ENCODE measurements at places on chromosomes 4 and X.

GRCh38 chrX:150616179-150616862 lies 47.9 kb downstream of the MTM1 start:
- no peak for DNase-seq

GRCh38 chrX:47200385-47201150 lies 6.9 kb downstream of the UBA1 start:
- no peak for DNase-seq

DNA sequence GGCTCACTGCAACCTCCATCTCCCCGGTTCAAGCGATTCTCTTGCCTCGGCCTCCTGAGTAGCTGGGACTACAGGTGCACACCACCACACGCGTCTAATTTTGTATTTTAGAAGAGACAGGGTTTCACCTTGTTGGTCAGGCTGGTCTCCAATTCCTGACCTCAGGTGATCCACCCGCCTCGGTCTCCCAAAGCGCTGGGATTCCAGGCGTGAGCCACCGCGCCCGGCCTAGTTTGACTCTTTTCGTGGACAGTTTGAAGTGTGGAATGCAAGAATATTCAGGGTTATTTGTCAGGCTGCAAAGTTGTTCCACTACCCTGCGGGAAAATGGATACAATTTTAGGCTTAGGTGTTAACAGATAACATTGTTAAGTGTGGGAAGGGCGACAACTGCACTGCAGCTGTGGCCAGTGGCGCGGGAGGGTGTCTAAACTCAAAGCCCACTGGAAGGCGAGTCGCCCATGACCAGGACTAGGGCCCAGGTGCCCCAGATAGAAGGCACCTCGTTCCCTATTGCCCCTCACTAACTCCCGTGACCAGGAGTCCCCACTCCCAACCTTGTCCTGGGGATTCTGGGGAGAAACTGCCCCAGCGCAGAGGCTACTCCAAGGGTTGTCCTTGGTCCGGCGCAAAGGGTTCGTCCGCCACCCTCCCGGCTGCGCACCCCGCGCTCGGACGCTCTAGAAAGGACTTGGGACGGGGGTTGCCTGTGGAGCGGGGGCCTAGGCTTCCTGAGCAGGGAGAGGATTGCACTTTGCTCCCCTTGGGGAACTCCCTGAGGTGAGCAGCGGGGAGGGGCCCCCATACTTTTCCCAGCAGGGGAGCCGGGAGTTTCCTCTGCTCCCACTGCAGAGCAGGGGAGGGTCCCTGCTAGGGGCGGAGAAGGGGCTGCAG lies 1.1 kb upstream of the CD99 start:
- DNase-seq, result no peak

GRCh38 chr4:173254646-173255045 lies 79.5 kb downstream of the HMGB2 start:
- DNase-seq, result no peak

GRCh38 chrX:12974305-12974795 lies 560 bp upstream of the TMSB4X start:
- no peak for DNase-seq

- no peak for DNase-seq
These were observed 80.8 kb upstream of the TLR2 start for GRCh38 chr4:153603258-153603657.

DNA sequence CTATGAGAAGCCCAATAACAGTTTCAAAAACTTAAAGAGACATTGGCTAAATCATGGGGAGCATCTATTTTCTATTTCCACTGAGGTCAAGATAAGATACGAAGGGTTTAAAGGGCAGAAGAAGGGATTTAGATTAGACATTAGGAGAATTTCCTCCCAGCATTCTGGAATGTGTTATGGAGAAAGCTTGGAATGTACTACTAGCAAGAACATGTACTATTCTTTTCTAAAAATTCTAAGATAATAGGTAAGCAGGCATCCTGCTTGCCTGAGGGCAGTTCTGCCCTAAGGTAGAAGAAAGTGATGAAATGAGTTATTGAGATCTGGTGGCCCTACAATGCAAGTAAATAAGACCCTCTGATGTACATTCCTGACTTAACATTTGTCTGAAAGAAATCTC lies 279.2 kb downstream of the NR3C2 start:
- DNase-seq, result no peak

- no peak for DNase-seq
These were observed 33.9 kb upstream of the MAPK10 start for GRCh38 chr4:86393749-86394148.

DNA sequence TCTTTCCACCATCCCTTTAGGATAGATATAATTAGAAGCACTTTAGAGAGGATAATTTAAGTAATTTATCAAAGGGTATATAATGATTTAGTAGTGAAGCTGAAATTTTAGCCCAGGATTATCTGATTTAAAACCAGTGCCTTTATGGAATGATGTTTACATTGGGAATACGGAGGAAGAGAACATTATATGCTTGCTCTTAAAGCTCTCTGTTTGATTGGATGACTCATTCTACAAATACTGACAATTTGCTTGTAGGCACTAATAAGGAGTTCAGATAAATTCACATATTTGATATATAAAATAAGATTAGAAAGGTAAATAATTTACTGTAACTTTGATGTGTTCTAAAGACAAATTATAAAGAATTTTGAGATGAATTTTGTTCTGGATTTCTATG lies 84.7 kb downstream of the SH3BGRL start:
- DNase-seq, result no peak

GRCh38 chr4:73311428-73311827 lies 52.8 kb upstream of the ANKRD17 start:
- DNase-seq, result peak; percentile 3

GRCh38 chrX:21926527-21927278 lies 13.8 kb upstream of the SMS start:
- DNase-seq, result no peak

DNA sequence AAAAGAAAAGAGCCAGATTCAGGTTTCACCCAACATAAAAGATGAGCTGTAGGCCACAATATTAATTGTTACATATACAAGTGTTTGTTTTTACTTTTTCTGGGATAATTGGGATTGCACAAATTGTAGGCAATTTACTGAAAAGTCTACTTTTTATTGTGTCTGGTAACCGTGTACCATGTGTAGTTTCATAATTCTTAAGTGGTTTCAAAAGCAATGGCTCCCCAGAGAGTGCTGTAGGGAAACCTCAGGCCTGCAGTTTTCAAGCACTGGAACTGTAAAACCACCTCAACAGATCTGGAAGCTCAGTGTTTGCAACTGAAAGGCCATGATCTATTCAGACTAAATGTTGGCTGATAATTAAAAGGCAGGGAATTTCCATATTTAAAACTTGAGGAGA lies 53.9 kb upstream of the MMAA start:
- DNase-seq, result no peak

DNA sequence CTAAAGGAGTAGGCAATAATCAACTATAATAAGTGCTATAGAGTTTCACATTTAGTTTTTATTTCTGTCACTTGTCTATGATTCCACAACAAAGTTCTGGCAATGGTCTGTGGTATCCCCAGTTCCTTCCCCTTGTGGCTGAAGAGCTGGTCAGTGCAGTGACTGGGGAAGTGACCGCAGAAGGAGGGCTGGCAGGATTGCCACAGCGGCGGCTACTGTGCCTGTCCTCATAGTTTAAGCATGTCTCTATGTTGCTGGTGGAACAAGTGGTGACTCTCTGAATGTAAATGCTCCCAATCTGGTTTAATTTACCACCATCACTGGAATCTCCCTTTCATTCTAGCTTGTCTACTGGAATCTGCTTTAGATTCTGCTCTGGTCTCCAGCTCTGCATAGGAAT lies 170.6 kb upstream of the GK2 start:
- no peak for DNase-seq

- DNase-seq, result no peak
These were observed 261.4 kb downstream of the DHX15 start for GRCh38 chr4:24322995-24323394.

- no peak for DNase-seq
These were observed 82.7 kb downstream of the SORCS2 start for GRCh38 chr4:7275067-7275466.

GRCh38 chr4:112765317-112765974 lies 128.5 kb downstream of the LARP7 start:
- DNase-seq, result no peak

GRCh38 chr4:17265139-17265538 lies 246.8 kb downstream of the QDPR start:
- DNase-seq, result no peak

GRCh38 chrX:35439034-35439660 lies 359.0 kb upstream of the MAGEB16 start:
- no peak for DNase-seq

DNA sequence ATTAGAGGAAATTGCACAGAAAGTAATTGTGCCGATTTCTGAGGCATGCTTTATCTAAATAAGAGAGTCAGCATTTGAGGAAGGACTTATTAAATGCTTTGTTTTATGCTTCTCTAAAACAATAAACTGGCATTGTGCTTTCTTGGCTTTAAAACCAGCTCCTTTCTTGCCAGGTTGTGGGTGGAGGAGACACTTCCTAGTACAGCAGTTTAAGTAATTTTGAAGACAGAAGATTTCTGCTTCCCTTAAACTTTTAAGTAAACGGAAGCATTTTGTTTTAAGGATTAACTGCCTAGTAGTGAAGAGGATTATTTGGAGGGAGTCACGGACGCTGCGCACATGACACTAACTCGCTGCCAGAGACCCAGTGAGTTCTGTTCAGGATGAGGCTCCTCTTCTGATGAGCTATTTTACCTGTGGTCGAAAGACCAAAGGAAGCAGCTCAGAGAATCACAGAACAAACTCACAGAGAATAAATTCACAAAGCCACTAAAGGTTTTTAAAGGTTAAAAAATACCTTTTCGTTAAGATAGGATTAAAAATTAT lies 169.5 kb downstream of the TLL1 start:
- no peak for DNase-seq

DNA sequence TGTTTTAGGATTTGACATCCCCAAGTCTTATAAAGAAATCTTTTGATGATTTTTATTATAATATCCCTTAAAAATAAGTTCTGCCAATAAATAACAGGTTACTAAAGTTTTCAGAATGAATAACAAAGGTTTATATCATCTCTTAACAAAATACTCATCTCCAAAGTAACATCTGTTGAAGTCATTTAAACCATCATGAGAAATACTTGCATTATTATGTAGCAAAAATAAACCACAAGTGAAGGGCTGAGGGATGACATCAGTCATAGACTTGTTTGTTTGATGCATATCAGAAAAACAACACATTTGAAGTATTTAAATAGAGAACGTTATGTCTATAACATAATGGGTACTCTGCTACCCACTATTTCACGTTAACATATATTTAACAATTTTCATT lies 114.9 kb downstream of the SPOCK3 start:
- no peak for DNase-seq

GRCh38 chrX:149511081-149511480 lies 6.0 kb upstream of the IDS start:
- DNase-seq, result no peak

DNA sequence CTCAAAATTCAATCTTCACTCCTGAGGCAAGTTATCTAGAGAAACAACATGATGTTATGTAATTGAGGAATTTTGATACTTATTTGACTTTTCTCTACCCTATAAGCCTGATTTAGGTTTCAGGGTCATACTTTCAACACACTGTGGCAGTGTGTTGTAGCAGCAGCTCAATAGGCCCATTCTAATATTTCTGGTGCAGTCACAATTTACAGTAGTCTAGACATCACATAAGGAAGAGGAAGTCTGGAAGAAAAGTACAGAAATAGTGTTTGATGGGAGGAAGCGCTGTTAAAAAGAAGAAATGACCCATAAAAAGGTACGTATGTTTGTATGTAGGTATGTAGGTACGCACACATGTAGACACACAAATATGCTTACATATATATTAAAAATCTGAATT lies 194.3 kb downstream of the ARHGAP24 start:
- no peak for DNase-seq

- no peak for DNase-seq
These were observed 29.6 kb upstream of the AP1AR start for GRCh38 chr4:112201915-112202505.

- DNase-seq, result peak; percentile 41
These were observed 434.7 kb downstream of the PACRGL start for GRCh38 chr4:21134994-21135393.

GRCh38 chr4:3645711-3646679 lies 113.8 kb upstream of the LRPAP1 start:
- no peak for DNase-seq

- DNase-seq, result no peak
These were observed 2.6 kb downstream of the AMER1 start for GRCh38 chrX:64202808-64203325.

GRCh38 chr4:173333658-173334084 lies 487 bp downstream of the HMGB2 start:
- DNase-seq, result peak; percentile 21

DNA sequence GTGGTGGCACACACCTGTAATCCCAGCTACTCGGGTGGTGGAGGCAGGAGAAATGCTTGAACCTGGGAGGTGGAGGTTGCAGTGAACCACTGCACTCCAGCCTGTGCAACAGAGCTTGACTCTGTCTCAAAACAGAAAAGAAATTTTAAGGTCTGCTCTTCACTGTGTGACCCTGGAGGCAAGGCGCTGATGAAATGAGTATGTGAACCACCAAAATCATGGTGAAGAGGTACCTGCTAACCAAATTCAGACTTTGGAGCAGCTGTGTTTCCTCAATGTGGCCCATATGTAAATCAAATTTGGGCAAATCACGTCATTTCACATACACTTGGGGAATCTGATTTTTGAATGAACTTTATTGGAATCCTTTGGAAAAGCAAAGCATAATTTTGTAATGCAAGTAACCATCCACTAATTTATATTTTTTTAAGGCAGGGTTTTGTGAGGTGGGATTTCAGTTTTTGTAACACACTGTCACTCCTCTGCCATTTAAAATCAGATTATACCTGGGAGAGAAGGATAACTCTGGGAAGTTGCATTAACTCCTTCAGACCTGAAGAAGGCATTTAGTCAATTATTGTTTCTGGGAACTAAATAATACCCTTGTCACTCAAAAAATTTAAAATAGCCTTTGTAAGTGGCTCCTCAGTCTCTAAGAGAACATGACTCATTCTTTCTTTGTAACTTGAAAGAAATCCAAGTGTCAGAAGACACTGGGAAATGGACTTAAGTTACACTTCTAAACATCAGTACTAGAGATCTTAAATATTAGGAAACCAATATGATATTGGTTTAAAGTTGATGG lies 24.0 kb downstream of the DOCK11 start:
- DNase-seq, result no peak
